AG20443 (cell line): ENCODE measurements at places on chromosomes 5 and 9.

DNA sequence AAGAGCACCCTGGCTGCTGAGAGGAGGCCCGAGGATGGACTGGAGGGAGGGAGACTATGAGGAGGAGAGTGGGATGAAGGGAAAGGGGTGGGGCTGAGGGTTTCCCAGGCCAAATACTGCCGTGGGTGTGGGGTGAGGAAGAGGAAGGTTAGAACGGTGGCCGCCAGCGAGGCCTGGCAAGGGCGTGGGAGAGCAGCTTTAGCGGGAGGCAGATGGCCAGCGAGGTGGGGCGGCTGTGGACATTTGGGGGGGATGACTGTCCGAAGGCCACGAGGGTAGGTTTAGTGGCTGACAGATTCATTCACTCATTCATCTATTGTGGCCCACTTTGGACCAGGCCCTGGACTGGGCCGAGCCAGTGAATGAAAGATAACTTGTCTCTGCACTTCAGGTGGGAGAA is 47.8 kb upstream of the NEURL1B start:
- no peak for DNase-seq

DNA sequence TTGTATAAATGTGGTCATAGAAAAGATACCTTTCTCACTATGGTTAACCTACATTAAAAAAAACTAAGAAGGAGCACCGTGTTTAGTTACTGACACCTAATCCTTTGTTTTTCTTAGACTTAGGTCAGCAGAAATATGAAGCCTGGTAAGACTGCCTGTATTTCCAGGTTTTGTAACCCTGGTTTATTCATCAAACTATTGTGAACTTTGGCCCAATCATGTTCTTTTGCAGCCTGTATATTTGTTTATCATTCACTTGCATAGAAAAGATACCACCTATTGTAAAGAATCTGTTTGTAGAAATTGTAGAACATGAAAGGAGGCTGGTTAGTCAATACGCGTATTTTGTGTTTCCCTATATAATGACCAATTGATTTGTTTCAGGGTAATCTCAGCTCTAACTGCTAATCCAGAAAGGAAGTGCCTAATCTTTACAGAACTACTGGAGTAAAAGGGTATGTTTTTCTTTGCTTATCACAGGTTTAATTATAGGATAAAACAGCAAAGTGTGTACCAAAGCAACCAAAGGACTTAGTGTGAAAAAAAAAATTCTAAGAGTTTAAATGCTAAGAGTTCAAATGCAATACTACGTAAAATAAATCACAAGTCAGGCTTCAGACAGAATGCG is 103.6 kb downstream of the LURAP1L start:
- no peak for DNase-seq

- no peak for DNase-seq
Observed at GRCh38 chr5:26757941-26758340, 280.4 kb downstream of the CDH9 start.

- no peak for DNase-seq
Observed at GRCh38 chr5:119243888-119244287, 111.9 kb upstream of the TNFAIP8 start.

- DNase-seq: no peak
Observed at GRCh38 chr9:70835323-70835722, 286.1 kb downstream of the TRPM3 start.

DNA sequence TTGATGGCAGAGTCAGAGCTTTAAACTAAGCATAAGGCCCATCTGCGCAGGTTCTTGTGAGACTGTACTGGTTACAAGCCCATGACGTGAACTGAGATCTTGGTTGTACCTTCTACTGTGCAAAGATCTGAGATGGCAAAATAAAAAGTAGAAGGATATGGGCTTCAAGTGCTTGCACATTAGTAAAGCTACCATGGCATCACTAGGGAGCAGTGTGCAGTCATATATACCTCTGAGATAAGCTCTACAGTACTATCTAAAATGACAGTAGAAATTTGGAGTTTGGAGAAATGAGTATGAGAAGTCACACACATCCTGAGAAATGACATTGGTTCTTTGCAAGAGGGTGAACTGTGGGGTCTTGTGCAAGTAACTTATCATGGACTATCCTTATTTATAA is 408.2 kb upstream of the PRR16 start:
- peak; percentile 48 for DNase-seq

GRCh38 chr9:38082446-38083287 is 13.6 kb upstream of the SHB start:
- no peak for DNase-seq

GRCh38 chr5:26872337-26872736 is 166.0 kb downstream of the CDH9 start:
- DNase-seq: no peak

DNA sequence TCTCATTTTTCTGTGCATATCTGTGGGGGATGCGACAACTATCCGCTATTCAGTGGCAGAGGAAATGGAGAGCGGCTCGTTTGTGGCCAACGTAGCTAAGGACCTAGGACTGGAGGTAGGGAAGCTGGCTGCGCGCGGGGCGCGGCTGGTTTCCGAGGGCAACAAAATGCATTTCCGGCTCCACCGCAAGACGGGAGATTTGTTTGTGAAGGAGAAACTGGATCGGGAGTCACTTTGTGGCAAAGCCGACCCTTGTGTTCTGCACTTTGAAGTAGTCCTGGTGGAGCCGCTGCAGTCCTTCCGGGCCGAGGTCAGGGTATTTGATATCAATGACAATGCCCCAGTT is 320 bp downstream of the PCDHB1 start:
- DNase-seq: peak; percentile 8

- no peak for DNase-seq
Observed at GRCh38 chr5:156155598-156155997, 171.4 kb upstream of the SGCD start.

- no peak for DNase-seq
Observed at GRCh38 chr5:147887930-147888329, 9.4 kb downstream of the SCGB3A2 start.

- no peak for DNase-seq
Observed at GRCh38 chr9:70571258-70571657, 156.8 kb upstream of the KLF9 start.

- DNase-seq: no peak
Observed at GRCh38 chr9:83521011-83521410, 17.2 kb downstream of the FRMD3 start.

DNA sequence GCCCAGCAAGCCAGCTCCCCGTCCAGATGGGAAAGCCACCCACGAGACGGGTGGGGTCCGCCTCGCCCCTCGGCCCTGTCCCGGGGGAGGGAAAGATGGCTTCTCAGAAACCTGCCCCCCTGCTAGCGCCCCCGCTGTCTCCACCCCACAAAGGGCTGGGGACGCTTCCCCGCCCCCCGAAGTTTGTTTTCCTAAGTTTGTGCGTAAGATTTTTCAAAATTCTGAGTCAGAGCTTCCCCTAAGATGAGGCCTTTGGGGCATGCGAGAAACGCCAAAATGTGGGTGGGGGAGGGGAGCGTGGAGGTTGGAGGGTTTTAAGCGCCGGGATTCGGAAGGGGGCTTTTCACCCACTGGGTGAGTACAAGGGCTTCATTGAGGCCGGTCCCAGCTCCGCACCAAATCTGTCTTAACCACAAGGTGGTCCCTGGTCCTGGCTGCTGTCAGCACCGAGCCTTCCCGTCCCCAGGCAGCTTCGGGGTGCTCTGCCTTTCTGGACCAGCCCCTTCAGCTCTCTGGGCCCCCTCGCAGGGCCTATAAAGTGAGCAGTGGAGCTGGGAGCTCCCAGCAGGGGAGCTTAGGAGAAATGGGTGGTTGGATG is 32.3 kb downstream of the PRRX2 start:
- peak; percentile 85 for DNase-seq

GRCh38 chr5:40453689-40454088 is 226.0 kb upstream of the PTGER4 start:
- no peak for DNase-seq

- no peak for DNase-seq
Observed at GRCh38 chr5:178371362-178372111, 138.9 kb upstream of the PHYKPL start.

GRCh38 chr5:72353046-72353445 is 32.9 kb downstream of the PTCD2 start:
- DNase-seq: peak; percentile 48

- no peak for DNase-seq
Observed at GRCh38 chr9:132168347-132168746, 6.5 kb downstream of the NTNG2 start.
